ENCODE measurements at places on chromosomes 16 and 17. TPM values are rescaled to one million over a fixed set of nuclear protein-coding genes. Genes with fewer than 3 reads are reported as not detected.

Gene OTOP3
- total RNA-seq = not detected

Gene OTOA
- 0.90 TPM for total RNA-seq

Gene GRAP
- total RNA-seq = 10.6 TPM

Gene APOH
- total RNA-seq = 29.6 TPM

Gene IRX5
- 23.3 TPM for total RNA-seq

Gene PPL
- 78.1 TPM for total RNA-seq

DNA sequence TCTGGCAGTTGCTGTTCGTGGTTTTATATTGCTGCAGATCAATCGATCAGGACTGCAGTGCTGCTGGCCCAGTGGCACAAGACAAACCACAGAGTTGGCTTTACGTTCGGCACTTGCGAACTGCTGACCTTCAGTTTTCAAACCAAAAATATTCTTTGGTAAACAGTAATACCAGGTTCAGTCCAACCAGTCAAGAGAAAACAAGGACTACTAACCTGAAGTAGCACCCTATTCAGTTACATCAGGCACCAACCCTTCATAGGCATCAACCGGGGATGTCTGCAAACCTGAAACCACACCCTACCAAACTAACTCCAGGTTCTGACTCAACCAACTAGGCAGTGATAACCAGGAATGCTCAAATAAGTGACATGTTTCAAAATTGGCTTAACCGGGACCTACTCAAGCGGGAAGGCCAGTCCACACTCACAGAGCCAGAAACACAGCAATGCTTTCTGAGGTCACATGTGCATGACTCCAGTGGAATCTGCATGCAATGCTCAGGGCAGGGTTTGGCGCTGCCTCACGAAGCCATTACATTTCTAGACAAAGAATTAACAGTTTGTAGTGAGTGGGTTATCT is 91.1 kb downstream of the SMG6 start:
- no peak for DNase-seq

- no peak for DNase-seq
These were observed 220.0 kb downstream of the HAPSTR1 start for GRCh38 chr16:9311303-9311954.

- DNase-seq = peak; percentile 63
These were observed 21.6 kb upstream of the ATP2A3 start for GRCh38 chr17:3985846-3986245.

GRCh38 chr16:82732461-82732860 is 105.7 kb downstream of the CDH13 start:
- no peak for DNase-seq

DNA sequence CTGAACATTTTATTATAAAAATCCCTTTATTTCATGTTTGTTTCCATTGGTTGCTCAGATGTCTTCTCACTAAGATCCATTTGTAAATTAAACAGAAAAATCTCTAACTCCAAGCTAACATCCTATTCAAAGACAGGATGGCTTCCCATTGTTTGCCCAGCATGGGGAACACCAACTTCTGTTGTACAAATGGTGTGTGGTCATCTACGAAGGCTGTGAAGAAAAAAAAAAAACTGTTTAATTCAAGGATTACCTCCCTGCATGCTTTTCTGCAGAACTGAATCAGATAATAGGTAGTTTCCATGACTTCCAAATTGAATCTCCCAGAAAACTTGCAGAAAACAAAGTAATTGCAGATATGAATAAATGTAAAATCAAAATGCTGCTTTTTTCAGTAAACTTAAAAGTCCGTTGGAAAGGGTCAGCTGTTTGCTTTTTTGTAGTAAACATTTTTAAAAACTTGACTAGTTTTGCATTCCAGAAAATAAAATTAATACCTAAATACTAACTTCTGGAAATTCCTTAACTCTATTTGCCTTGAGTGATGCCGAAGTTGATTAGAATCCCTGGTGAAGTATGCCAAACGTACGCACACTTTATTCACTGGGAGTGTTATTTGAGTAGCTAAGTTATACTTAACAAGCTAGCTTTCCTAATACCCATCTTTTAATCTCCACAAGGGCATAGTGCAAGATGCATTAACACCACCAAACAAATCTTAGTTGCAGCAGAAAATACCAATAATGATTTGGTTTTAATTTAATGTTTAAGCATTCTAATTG is 7.7 kb downstream of the SALL1 start:
- no peak for DNase-seq

DNA sequence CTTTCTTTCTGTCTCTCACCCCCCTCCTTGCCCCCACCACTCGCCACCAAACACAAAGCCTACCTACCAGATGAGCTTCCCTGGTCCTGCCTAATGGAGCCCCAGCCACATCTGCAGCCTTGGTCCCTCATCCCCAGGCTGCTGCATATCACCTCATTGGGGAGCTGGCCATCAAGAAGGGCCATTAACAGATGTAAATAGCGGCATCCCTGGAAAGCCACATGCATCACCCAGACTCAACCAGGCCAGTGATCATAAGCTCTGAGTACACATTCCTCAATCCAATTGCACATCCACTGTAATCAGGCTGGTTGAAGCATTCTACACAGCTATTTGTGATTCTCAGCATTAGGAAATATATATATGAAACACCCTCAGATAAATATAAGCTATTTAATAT is 211.7 kb upstream of the C17orf78 start:
- no peak for DNase-seq

- DNase-seq = no peak
These were observed 12.2 kb upstream of the RMI2 start for GRCh38 chr16:11333010-11333409.

- no peak for DNase-seq
These were observed 681.9 kb downstream of the CDH11 start for GRCh38 chr16:64440005-64440404.

DNA sequence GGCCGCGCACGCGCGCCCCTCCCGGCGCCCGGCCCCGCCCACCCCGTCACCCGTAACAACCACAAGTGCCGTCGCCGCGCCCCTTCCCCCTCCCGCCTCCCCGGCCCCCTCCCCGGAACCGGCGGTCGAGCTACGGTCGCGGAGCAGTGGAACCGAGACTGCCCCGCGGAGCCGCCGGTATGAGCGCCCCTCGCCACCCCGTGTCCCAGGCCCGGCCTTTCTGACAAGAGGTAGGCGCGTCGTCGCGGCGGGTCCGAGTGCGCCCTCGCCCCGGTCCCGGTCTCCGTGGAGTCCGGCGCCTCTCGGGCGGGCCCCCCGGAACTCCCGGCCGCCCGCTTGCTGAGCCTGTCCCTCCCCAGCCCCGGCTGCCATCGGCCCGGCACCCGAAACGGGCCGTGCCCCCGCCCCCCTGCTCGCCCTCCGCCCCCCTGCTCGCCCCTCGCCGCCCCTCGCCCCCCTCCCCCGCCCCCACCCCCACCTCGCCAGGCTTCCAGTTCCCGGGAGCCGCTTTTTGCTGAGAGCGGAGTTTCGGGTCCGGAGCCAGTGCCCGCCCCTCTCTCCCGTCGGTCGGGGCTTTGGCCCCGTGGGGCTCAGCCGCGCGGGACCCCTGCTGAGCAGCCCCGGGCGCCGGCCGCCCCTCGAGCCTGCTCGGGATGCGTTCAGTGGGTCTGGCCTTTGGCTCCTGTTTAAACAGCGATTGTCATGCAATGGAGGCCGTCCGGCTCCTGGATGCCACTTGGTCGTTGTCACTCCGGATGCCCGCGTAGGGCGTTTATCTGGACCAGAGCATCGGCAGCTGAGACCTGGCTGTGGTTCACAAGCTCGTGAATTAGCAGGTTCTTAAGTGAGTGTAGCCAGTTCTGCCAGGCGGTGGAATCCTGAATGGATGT is at the start of gene SEC14L1:
Gene SEC14L1 (plus strand): TSS at position 92 of the 890 bp plus-strand sequence. CDS start 2,628 bp downstream, outside the sequence.
- DNase-seq = peak; percentile 72

DNA sequence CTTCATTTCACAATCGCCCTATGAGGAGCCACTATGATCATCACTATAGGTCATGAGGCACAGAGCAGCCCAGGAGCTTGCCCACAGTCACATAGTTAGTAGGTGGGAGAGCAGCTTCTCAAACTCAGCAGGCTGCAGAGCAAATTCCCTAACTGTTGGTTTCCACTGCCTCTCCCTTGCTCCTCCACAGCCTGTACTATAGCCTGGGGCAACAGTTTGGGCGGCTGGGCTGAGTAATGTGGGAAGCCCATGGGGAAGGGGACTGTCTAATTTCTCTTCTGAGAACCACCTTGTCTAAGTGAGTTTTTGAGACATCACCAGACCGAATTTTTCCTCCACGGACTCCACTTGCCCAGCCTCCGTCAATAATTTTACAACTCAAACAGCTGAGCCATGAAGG is 73.4 kb upstream of the GPR139 start:
- no peak for DNase-seq

DNA sequence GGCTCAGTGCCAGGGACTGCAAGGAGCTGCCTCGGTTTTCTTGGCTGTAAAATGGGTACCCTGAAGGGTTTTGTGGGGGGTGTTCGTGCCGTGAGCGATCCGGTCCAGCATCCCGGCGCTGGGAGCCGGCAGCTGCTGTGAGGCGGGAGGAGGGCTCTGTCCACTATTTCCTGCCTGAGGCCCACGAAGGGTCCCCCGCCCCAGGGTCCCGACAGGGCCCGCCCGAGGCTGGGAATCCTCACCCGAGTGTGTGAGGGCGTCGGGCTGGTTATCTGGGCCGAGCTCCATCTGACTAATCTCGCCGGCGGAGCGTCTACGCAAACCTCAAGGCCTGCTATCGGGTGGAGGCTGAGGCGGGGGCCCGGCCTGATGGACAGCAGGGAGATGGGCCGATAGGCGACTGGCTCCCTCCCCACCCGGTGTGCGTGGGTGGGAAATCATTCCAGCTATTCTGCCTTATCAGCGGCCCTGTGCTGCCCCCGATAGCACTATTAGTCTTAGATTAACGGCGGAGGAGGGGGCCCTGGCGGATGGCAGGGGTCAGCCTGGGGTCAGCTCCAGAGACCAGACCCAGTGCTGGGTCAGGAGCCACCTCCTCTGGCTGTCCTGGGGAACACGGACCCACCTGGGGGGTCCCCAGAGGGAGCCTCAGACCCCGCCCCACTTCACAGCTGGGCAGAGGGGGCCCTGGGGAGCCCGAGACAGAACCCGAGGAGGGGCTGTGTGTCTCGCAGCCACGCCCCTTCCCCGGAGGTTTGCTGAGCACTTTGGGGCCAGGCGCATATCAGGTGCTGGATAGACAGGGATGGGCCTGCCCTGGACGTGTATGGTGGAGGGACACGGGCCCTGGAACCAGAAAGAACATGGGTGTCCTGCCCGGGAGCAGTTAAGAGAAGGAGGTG is 44.7 kb downstream of the ZFPM1 start:
- no peak for DNase-seq
